Fibroblast of skin of left biceps (primary cell): ENCODE measurements at places on chromosomes 1 and 21.

GRCh38 chr1:184050636-184051035 is 894 bp upstream of the TSEN15 start:
- no peak for DNase-seq

- DNase-seq = no peak
These were observed 27.8 kb downstream of the PLEKHA6 start for GRCh38 chr1:204331847-204332487.

DNA sequence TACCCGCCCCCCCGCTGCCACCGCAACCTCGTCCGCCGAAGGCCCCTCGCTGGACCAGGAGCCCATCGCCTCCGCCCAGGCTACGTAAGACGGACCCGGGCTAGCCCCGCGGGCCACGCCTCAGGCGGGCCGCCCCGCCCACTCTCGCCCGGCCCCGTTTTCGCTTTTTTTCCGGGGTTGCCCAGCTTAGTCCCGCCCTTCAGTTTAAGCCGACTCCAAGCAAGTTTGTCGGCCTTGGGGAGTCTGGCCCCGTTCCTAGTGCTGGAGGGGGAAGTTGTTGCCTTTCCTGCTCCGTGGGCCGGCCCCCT is 3.0 kb downstream of the RUSC1 start:
- peak; percentile 67 for DNase-seq

- DNase-seq = no peak
These were observed 15.4 kb downstream of the KCNJ15 start for GRCh38 chr21:38272215-38272614.

DNA sequence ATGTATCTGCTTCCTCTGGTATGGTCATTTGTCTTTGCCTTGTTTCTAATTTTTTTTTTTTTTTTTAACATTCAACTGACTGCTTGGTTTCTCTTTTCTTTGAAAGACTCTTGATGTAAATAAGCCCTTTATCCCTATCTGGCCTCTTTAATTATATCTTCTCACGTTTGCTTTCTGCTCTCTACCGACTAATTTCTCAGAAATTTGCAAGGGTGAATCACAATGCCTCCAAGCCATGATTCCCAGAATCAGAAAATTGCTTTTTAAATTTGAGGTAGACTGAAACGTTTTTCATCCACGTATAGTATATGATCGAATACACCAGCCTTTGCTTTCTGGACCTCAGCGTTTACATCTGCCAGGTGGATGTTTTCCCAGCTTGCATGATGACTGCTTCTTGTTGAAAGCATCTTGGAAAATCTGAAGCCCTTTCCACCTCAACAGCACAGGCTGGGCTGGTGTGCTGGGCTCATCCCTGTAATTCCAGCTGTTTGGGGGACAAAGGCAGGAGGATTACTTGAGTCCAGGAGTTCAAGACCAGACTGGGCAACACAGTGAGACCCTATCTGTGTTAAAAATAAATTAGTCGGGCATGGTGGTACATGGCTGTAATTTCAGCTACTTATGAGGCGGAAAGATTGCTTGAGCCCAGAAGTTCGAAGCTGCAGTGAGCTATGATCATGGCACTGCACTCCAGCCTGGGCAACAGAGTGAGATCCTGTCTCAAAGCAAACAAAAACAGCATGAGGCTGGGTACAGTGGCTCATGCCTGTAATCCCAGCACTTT is 35.0 kb upstream of the GPR137B start:
- no peak for DNase-seq

DNA sequence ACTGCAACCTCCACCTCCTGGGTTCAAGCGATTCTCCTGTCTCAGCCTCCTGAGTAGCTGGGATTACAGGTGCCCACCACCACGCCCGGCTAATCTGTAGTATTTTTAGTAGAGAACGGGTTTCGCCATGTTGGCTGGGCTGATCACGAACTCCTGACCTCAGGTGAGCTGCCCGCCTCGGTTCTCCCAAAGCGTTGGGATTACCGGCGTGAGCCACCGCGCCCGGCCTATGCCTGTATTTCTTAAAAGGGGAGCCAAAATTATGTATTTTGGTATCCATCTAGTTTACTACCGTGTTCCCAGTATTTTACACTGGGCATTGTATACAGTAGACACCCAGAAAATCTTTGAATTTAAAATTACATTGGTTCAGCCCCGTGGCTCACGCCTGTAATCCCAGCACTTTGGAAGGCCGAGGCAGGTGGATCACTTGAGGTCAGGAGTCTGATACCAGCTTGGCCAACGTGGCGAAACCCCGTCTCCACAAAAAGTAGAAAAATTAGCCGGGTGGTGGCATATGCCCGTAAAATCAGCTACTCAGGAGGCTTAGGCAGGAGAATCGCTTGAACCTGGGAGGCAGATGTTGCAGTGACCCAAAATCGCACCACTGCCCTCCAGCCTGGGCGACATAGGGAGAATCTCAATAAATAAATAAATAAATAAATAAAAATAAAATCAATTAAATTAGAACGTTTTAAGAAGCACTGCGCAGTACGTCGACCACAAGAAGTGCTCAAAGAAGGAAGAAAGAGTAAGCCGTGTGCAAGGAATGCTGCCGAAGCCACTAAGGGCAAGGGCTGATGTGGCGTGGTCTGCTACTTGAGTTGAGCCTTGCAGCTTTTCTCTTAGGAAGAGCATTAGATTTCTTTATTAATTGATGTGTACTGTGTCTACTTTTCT is 1.5 kb upstream of the THRAP3 start:
- DNase-seq = no peak

- DNase-seq = no peak
These were observed 27.7 kb upstream of the PLEKHM2 start for GRCh38 chr1:15656464-15656863.

GRCh38 chr1:231575472-231575871 is 47.0 kb downstream of the TSNAX start:
- no peak for DNase-seq

- no peak for DNase-seq
These were observed 85.3 kb downstream of the VPS13D start for GRCh38 chr1:12315146-12315545.

DNA sequence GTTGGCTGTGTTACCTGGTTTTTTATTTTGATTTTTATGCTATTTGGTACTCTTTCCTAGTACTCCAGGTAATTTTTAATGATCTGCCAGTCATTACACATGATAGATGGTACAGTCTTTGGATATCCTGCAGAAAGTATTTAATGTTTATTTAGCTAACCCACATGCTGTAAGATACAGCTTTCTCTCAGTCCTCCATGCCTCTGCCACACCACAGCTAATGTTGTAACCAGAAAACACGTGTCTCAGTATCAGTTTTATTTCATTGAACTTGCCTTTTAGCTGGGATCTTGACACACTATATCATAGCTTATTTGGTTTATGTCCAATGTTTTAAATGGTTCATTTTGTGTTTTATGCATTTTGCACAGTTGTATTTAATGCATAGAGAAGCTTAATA is 1648.4 kb downstream of the KCNT2 start:
- DNase-seq = no peak

GRCh38 chr1:169779150-169779549 is 15.6 kb downstream of the METTL18 start:
- DNase-seq = no peak

DNA sequence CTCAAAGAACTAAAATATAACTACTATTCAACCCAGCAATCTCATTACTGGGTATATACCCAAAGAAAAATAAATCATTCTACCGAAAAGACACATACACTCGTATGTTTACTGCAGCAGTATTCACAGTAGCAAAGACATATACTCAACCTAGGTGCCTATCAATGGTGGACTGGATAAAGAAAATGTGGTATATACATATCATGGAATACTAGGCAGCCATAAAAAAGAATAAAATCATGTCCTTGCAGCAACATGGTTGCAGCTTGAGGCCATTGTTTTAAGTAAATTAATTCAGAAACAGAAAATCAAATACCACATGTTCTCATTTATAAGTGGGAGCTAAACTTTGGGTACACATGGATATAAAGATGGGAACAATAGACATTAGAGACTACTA is 266.2 kb upstream of the POU3F1 start:
- no peak for DNase-seq

GRCh38 chr21:36504067-36505058 is 24.4 kb upstream of the CLDN14 start:
- peak; percentile 7 for DNase-seq

- DNase-seq = no peak
These were observed 298.3 kb downstream of the ASTN1 start for GRCh38 chr1:176866011-176866714.

DNA sequence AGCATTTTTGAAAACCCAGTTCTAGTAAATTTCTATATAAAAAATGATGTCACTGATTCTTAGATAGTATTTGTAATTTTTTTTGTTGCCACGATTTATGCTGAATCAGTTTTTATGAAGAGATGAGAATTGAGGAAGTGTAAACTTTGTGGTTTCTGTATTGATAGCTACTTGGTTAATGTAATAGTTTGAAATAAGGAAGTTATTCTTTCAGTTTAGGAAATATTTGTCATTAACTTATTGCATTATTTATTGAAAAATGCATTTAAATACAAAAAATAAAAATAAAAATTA is 97.8 kb downstream of the ZFYVE9 start:
- no peak for DNase-seq

- peak; percentile 31 for DNase-seq
These were observed 475.4 kb downstream of the PTPRU start for GRCh38 chr1:29711582-29712283.

DNA sequence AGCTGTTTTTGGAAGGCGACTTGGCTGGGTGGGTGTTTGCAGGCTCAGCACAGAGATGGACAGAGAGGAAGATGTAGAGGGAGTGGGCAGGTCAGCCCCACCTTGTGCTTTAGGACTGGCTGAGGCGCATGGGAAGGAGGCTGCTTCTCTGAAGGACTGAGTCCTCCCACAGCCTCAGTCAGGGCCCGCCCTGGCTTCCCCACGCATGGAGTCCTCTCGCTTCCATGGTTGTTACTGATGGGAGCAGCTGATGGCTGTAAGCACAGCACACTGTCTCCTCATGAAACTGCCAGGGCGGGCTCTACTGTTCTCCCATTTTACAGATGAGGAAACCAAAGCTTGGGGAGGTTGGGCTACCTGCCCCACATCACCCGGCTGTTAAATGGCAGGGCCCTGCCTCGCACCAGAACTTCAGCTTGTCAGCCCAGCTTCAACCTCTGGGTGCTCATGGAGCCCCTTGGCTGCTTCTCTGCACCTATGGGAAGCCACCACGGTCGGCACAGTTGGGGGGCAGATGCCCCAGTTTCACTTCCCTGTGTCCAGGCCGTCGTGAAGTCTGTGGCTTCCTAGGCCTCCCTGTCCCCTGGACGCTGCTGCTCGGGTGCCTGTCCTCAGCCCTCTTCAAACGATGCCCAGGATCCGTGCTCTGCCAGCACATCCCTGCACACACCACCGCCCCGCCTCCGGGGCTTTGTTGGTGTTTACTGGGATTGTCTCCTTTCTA is 2.4 kb downstream of the TMEM201 start:
- no peak for DNase-seq

GRCh38 chr1:31748365-31748764 is 15.8 kb downstream of the ADGRB2 start:
- no peak for DNase-seq

- no peak for DNase-seq
These were observed 9.4 kb upstream of the UAP1 start for GRCh38 chr1:162551969-162552683.

- DNase-seq = no peak
These were observed 20.6 kb downstream of the CDA start for GRCh38 chr1:20609541-20609940.

DNA sequence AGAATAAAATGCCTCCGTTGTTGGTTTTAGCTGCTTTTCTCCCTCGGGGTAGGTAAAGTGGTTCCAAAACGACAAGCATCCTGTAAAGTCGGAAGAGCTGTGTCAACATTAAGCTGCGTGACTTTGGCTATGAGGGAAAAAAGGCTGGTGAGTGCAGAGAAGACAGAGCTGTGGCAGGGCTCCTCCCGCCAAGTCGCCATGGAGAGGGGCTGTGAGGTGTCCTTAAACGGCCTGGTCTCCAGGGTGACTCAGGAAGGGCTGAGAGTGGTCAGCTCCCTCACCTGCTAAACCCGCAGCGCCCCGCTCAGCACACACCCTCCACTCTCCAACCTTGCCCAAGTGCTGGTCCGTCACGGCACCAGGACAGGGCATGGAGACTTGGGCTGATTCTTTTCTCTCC is 91.6 kb upstream of the SAMD11 start:
- no peak for DNase-seq

DNA sequence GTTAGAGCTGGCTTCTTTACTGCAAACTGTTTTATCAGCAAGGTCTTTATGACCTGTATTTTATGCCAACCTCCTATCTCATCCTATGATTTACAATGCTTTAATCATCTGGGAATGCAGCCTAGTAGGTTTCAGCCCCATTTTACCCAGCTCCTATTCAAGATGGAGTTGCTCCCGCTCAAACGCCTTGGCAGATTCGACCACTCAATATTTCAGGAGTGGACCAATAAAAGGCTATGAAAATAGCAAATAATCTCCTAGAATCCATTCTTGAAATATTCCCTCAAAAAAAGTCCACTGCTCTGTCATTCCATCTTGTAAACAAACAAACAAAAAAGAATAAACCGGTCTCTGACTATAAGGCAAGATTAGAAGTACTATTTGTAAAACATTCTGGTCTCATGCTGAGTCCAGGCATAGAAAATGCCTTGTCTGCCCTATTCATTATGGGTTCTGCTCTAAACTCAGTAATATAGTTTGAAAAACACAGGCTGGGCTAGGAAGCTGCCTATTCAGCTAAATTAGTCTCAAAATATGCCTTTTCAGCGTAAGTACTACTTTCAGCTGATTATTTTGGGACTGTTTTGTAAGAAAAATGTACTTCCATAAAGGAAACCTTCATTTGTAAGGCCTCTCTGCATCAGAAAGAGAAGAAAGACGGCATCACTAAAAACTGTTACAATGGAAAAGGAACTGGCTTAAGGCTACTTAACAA is 53.0 kb downstream of the TBX19 start:
- DNase-seq = no peak

DNA sequence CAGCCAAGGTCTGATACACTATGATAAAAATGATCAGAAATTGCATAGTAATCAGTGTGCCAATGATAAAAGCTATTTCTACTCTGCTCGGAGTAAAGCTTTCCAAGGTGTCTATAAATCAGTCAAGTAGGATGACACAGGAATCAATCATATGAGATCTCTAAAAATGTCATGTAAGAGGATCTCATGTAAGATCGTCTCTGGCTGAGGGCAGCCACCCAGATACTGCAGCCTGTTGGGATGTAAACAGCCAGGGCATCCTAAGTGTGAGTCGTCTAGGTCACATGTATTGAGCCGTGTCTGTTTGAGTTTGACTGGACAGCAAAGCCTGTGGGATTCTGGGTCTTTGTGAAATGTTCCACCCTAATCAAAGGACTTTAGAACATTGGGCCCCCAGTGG is 2.8 kb upstream of the TEX35 start:
- no peak for DNase-seq

- no peak for DNase-seq
These were observed 86.2 kb downstream of the ZBTB18 start for GRCh38 chr1:244137276-244137675.

- no peak for DNase-seq
These were observed 49.4 kb downstream of the PRSS38 start for GRCh38 chr1:227864882-227865281.
